ENCODE measurements at places on chromosomes 11 and 22.

DNA sequence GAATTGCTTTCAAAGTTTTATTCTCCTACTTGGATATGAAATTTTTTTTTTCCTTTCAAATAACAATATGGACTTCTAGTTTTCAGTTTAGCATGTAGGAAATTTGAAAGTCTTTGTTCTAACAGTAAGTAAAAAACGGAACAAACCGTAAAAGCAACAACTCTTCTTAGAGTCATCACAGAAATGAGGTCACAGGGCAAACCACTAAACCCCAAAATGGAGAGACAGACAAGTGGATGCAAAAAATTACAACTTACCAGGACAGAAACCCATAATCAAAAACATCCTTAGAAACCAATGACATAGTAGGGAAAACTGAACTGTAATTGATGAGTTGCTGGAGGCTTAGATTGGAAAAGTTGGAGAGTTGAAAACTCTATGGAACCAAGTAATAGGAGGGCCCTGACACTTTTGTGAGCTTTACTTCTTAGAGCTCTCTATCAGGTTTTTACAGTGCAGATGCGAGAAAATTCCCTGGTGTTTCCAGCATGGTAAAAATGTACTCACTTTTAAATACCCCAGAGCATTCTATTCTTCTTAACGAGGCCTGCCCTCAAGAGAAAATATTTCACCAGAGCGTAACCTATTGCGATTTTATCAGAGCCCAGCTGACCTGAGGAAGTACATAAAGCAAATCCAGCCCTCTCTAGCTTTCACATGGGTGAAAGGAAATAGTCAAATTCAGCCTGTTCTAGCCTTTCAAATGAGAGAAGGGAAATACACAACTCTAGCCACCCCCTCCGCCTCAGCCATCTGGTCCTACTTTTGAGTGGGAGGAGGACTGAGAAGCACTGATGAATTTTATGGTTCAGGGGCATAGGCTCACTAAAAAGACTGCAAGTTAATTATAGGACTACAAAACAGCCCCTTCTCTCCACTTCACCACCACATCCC lies 39.1 kb downstream of the CASP12 start:
- no peak for DNase-seq

GRCh38 chr22:29309332-29310064 lies 3.0 kb downstream of the GAS2L1 start:
- no peak for DNase-seq

- DNase-seq = peak; percentile 94
Observed at GRCh38 chr22:24155627-24156140, 25.6 kb upstream of the SUSD2 start.

DNA sequence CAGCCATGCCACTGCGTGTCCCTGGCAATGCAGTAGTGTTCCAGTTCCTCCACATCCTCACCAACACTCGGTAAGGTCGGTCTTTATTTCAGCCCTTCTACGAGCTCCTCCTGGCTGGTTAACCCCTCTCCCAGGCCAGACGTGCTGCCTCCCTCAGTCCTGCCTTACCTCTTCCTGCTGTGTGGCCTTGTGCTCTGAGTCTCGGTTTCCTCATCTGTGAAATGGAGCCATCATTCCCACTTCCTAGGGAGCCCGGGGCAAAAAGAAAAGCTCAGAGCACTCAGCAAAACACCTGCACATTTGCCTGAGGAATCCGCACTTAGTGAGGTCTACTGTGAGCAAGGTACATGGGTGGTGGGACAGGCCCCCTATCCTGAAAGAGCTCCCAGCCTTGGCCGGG lies 9.8 kb downstream of the TP53I11 start:
- no peak for DNase-seq

Measured in esophagus muscularis mucosa (tissue), 4 donors.